DMS79 treated with DMSO at 0.1 percent for 48 hours (cell line): ENCODE measurements at places on chromosomes 2 and 18.

GRCh38 chr2:126208266-126208665 is 447.7 kb upstream of the GYPC start:
- DNase-seq: no peak

GRCh38 chr2:72887740-72888437 is 681 bp downstream of the SPR start:
- DNase-seq: peak; percentile 83

DNA sequence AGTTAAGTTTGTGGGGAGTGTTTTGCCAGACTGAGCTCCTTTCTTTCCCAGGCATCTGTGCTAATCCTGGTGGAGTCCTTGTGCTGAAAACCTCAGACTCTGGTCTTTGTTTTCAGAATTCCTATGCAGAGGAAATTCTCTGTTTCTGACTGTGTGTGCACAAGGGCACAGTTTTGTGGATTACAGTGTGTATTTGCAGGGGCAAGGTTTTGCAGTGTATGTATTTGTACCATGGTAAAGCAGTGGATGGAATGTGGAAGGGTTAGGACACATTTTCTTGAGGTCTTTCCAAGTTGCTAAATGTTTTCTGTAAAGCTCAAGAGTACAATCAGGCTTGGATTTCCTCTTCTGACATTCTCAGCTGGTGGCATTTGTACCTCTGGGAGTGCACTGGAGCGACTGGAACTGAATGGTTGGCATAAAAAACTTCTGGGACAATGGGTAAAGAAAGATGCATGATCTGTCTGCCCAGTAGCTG is 139.5 kb upstream of the RND3 start:
- no peak for DNase-seq

- DNase-seq: no peak
Observed at GRCh38 chr2:232129483-232129882, 168.0 kb downstream of the DIS3L2 start.

- no peak for DNase-seq
Observed at GRCh38 chr2:40103163-40103562, 324.1 kb upstream of the THUMPD2 start.

GRCh38 chr2:160372010-160372356 is 121.6 kb downstream of the RBMS1 start:
- DNase-seq: no peak
